Spleen (tissue), 13 donors: ENCODE measurements at places on chromosomes 12 and 14. TPM values are rescaled to one million over a fixed set of nuclear protein-coding genes. Genes with fewer than 3 reads are reported as not detected.

DNA sequence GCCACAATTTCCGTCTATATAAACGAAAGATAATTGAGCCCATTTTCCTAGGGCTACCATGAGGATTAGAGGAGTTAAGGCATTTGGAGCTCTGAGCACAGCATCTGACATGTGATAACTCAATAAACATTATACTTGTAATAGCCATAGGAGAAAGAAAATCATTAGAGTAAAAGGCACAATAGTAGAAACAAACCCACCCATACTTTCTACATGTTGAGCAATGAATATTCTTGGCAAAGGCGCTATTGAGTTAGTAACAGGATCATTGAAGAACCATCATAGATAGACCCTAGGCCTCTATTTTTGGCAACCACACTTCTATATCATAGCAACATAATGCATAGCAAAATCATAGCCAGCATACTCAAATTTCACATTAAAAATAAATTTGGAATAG is 664.1 kb downstream of the NOVA1 start:
- H3K4me3 ChIP-seq = no peak overlapping the region
- H3K27me3 ChIP-seq = no peaks in the 10 kb centered on the region

DNA sequence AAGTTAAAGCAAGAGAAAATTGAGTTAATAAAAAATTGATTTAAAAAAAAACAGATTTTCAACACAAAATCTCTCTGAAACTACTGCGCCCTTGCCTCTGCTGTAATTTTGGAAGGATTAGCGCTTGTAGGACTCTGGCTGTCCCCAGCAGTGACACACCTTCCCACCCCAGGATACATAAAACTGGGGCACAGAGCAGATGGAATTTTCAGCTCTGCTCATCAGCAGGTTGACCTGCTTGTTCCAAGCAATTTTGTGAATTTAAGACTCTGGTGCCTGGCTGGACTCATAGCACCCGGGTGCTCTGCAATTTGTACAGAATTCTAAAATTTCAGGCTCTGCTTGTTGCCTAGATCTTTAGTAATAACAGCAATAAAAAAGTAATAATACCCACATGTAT is 257.8 kb upstream of the GARIN6 start:
- no peak overlapping the region for H3K4me3 ChIP-seq
- no peaks in the 10 kb centered on the region for H3K4me1 ChIP-seq
- DNase-seq = no peak

GRCh38 chr12:97556302-97556779 is 93.7 kb downstream of the RMST start:
- DNase-seq = no peak
- H3K36me3 ChIP-seq = no peaks in the 10 kb centered on the region
- H3K4me3 ChIP-seq = no peak overlapping the region
- no peaks in the 10 kb centered on the region for H3K27me3 ChIP-seq

ZNF891 gene
- total RNA-seq = 2.3 TPM

SERPINA6 gene
- not detected for total RNA-seq

KRT82 gene
- not detected for total RNA-seq
